Renal cortex interstitium (tissue), 15 donors: ENCODE measurements at places on chromosomes 1 and 21. TPM values are rescaled to one million over a fixed set of nuclear protein-coding genes. Genes with fewer than 3 reads are reported as not detected.

GRCh38 chr1:155761736-155762405 lies 73.0 kb downstream of the DAP3 start:
- no peak for DNase-seq

GRCh38 chr1:18868801-18869424 lies 9.5 kb upstream of the TAS1R2 start:
- DNase-seq: no peak

DNA sequence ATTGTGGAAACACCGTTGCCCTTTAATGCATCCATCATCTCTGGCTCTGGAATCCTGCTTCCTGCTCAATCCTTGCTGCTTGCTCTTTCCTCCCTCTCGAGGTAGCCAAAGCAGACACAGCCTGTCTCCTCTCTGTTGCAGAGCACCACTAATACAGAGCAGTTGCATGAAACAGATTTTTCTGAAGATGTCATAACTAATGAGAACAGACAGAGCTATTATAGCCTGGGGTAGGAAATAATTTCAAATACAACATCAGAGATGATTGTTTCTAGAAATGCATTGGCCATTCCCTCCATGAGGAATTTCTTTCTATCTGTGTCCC lies 23.3 kb upstream of the ACBD6 start:
- no peak for DNase-seq

GRCh38 chr1:224358237-224358636 lies 1.6 kb downstream of the CNIH4 start:
- no peak for DNase-seq

- no peak for DNase-seq
These were observed 42.2 kb downstream of the SLC37A1 start for GRCh38 chr21:42555756-42556438.

DNA sequence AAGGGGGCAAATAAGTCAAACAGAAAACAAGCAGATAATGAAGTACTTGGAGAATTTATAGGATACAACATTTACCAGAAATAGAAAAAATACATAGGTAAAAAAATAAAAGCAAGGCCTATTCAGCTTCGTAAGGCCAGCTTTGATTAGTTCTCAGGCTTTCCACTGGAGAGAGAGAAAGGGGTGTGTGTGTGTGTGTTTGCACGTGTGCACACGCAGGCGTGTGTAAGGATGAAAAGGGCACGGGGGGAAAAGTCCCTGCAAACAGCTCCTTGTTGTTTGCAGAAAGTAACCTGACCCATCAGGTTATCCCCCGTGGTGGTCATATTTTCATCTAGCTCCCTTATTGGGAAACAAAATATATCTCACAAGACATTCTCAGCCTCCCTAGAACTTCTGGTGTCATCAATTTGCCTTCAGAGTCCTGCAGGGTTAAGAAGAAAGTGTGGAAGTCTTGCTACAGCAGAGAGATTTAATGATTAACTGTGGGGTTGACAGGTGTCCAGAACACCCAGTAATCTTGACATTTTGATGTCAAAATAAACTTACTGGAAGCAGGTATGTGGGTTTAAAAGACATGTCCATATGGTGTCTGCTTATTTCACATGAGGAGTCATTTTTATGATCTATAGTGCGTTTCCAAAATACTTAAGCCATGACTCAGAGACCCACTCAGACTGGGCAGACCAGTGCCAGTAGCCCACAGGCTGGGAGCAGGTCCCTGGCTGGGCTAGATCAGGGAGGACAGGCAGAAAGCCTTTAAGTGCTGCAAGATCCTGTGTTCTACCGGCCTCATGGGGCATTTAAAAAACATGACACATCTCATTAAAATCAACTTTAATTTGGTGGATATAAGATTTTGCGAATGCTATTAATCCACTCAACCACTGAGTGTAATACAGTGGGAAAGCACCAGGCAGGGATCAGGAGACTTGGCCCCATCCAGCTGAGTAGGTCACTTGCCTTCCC lies 487.6 kb upstream of the CAMK1G start:
- DNase-seq: no peak

DNA sequence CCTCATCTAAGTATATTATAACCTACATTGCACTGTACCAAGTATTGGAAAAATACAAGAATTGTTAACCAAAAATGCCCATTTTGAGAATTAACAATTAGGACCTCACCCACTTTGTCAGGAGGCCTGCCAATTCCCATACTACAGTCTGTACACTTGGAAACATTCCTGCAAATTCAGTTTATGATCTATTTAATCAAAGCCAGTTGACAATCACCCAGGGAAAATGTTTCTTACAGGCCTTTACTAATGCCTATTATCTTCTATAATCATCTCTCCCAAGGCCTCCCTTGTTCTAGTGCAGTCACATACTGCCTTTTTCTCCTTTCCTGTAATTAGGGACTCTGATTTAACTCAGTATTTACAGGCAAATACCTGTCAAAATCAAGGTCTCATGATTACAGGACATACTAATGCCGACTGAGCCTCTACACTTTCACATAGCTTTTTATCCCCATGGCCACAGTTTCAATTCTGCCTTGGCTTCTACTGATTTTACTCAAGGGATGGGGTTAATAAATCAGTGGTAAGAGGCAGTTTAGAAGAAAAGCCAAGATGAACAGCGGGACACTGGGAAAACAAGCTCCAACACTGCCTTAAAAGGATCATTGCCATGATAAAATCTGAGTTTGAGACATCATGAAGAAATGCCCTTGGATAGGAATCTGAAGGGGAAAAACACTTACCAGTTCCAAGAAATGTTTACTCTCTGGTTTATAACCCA lies 338.7 kb downstream of the VAV3 start:
- no peak for DNase-seq

- no peak for DNase-seq
These were observed 4.4 kb downstream of the DENND4B start for GRCh38 chr1:153941826-153942725.

DNA sequence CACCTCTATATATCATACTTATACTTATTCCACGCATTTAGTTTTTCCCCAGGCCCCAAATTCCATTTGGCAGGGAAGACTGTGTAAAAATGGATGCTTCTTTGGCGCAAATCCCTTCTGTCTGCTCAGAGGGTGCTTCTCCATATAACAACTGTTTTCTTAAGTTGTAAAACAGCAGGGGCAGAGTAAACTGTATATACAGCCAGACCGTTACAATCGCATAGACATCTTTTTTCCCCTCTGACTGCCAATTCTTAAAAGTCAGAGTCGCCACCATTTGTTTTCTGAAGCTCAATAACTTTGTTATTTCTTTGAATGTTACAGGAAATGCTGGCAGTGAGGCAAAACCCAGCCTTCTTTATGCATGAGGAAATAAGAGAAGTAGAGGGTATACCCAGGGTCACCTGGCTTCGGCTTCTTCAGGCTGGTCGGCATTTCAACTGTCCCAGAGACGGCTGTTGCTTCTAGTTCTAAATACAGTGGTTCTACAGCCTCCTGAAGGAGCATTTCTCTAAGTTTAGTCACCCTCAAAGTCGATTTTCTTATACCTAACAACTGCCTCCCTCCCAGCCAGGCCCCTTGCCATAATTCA lies 188.4 kb downstream of the CLIC6 start:
- no peak for DNase-seq

NMNAT2 gene
- 3.6 TPM for polyA plus RNA-seq

ST6GALNAC3 gene
- 78.0 TPM for polyA plus RNA-seq

P3R3URF gene
- not detected for polyA plus RNA-seq

SMIM11 gene
- 3.2 TPM for polyA plus RNA-seq

CFHR1 gene
- 0.25 TPM for polyA plus RNA-seq

MEF2D gene
- polyA plus RNA-seq: 25.8 TPM
